ENCODE measurements at places on chromosomes 13 and 19. TPM values are rescaled to one million over a fixed set of nuclear protein-coding genes. Genes with fewer than 3 reads are reported as not detected.

DNA sequence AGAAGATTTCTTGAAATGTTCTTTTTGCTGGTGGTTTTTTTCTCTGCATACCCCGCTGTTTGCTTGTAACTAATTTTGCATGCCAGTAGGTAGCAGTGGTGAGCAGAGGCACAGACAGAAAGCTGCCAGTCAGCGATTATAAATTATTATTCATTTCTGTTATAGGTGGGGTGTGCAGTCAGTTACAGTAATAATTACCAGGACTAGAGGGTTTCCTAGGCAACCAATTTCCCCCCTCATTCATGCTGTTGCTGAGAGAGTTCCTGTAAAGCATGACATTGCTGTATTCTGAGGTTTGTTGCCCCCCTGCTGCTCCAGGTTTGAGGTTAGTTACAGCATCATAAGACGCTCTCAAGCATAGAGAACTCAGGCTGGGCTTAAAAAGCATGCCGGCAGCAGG is 104.5 kb downstream of the URI1 start:
- DNase-seq, result no peak

- DNase-seq, result no peak
These were observed 388.3 kb downstream of the COG6 start for GRCh38 chr13:40043764-40044163.

GRCh38 chr13:70812481-70812880 is 704.2 kb upstream of the KLHL1 start:
- no peak for DNase-seq

DNA sequence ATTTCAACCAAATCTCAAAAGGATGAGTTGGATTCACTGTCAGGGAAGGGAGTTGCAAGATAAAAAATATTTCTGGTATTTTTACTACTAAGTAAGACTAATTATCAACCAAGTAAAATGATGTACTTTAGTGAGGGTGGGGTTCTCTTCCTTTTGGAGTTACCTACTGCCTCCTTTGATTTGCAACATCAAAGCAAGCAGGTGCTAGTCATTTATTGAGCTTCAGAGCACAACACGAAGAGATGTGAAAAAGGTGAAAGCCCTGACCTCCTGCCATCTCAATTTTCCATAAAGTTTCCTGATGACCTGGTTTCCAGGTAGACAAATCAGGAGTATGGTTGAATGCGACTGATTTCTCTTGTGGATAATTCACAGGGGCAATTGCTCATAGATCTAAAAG is 96.0 kb downstream of the CDADC1 start:
- DNase-seq, result no peak

- DNase-seq, result no peak
These were observed 4.6 kb downstream of the LRRC4B start for GRCh38 chr19:50563597-50563996.

DNA sequence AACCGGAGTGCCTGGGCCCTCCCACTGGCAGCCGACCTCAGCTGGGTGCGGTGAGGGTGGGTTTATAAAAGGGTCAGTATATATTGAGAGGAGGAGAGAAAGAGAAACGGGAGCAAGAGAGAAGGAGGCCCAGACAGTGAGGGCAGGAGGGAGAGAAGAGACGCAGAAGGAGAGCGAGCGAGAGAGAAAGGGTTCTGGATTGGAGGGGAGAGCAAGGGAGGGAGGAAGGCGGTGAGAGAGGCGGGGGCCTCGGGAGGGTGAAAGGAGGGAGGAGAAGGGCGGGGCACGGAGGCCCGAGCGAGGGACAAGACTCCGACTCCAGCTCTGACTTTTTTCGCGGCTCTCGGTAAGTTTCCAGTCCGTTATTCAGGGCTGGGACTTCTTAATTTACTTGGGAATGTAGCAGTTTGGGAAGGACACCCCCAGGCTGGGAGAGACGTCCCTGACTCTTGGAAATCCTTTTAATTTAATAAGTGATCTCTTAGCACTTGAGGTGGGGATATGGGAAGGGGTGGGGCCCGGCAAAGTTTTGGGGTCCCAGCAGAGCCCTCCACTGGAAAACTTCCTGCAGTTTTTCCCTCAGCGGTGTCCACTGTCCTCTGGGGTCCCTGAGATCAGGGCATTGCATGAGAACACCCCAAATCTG is at the start of gene EMP3:
TSS of gene EMP3 (plus strand) at position 288 of the 646 bp plus-strand sequence. CDS start 1,293 bp downstream, outside the sequence.
- DNase-seq, result peak; percentile 77

- no peak for DNase-seq
These were observed 145.1 kb upstream of the ZNF536 start for GRCh38 chr19:30227012-30227621.

DNA sequence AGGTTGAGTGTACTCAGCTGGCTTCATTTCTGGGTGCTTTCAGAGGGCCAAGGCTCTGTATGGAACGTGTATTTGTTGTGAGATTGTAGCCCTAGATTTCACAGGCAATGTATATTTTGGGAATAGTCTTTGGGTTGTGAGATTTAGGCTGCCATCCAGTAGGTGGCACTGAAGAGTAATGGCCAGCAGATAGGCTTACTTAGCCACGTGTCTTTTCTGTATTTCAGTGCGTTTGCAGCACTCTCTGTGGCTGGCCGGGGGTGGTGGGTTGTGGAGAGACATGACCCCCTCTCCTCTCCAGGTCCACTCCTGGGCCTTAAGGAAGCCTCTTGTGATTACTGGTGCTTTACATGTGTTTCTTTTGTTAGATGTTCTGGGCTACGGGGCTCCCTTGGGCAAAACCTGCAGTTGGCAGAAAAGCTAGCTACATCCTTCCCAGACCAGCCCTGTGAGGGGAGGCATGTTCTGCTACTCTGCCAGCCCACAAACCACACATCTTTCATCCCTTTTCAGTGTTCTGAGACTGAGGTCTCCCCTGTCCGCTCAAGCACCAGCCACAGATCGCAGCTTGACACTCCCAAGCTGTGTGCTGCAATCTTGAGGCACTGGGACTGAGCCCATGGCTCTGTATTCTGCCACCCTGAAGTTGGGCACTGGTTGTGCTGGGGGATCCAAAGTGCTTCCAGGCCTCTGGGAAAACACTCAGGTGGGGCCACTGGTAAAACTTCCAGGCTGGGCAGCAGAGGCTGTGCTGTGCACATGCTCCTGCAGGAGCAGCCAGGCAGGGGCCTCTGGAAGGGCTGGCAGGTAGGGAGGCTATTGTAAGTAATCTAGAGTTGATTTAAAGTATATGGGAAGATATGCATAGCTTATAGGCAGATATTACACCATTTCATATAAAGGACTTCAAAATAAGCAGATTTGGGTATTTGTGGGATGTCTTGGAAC is 1096.8 kb upstream of the PCDH20 start:
- DNase-seq, result peak; percentile 14

GRCh38 chr19:55644842-55645511 is 1.5 kb downstream of the ZNF581 start:
- no peak for DNase-seq

- no peak for DNase-seq
These were observed 1492.7 kb upstream of the PCDH20 start for GRCh38 chr13:62908321-62908720.

GRCh38 chr13:100158569-100158968 is 69.7 kb downstream of the PCCA start:
- DNase-seq, result no peak

- no peak for DNase-seq
These were observed 51.5 kb downstream of the ZNF787 start for GRCh38 chr19:56069642-56070041.

- DNase-seq, result no peak
These were observed 335.3 kb downstream of the KLF5 start for GRCh38 chr13:73394066-73394465.

- peak; percentile 70 for DNase-seq
These were observed 5.5 kb downstream of the IER2 start for GRCh38 chr19:13155472-13156359.

GRCh38 chr13:73340069-73340468 is 281.3 kb downstream of the KLF5 start:
- DNase-seq, result no peak

DNA sequence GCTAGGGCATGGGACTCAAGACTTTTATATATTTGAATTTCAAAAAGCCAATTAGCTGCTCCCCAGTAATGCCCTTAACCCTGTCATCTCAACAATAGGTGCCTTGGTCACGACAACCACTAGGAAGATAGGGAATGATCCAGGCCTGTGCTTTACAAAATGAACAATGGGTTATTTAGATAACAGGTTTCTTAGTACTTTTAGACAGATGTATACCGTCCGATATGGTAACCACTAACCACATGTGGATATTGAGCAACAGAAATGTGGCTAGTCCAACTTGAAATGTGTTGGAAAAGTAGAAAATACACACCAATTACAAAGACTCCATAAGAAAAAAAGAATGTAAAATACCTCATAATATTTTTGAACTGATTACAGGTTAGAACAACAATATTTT is 201.2 kb downstream of the LHFPL6 start:
- DNase-seq, result no peak

DNA sequence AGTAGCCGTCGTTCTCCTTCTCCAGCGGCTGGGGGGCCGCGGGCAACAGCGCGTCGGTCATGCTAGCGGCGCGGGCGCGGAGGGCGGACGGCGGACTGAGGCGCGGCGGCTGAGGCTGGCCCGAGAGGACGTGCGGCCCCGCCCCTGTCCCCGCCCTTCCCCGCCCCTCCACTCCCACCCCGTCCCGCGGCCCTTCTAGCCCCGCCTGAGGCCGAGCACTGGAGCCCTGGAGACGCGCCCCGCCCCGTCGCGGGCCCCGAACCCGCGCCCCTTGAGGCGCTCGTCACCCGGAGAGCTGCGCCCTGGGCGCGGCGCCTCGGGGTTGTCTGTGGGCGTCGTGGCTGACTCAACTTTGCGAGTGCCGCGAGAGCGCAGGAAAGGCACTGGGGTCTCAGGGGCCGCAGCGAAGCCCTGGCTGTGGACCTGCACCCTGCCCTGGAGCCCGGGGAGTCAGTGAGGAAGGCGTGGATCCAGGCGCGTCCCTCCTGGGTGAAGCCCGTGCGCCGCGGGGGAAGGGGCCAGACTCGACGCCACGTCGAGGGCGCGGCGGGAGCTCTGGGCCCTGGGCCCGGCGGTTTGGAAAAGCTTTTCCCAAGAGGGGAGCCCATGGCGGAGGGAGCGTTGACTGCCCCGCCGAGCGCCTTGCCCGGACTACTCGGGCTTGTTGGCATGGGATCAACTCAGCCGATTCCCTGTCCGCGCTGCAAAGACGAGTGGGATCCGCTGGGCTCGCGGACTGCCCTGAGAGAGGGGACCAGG is at the start of gene RHPN2:
TSS of gene RHPN2 (minus strand) at position 97 of the 759 bp plus-strand sequence. CDS start at position 61, 36 bp downstream.
- peak; percentile 62 for DNase-seq

DNA sequence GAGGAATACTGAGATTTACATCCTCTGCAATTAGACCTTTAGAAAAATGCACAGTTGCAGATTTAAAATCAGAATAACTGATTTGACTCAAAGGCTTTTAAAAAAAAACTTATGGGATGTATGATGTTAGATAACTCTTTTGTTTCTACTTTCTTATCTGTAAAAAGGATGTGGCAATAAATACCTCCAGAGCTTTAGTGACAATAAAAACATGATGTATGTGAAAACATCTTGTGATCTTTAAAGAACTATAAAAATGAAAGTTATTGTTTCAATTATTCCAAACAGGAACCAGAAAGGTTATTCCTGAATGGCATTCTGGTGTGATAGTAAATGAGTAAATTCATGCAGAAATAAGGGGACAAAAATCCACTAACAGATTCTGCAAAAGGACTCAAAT is 2712.2 kb upstream of the PCDH20 start:
- DNase-seq, result no peak

FAM32A gene
- total RNA-seq, result 71.6 TPM

LGALS4 gene
- total RNA-seq, result 1,935 TPM

ATP1A3 gene
- 0.60 TPM for total RNA-seq

ZNF112 gene
- 6.0 TPM for total RNA-seq

MBD3L3 gene
- total RNA-seq, result not detected

ICAM4 gene
- total RNA-seq, result 0.72 TPM
